SW480 (cell line): ENCODE measurements at places on chromosomes 11 and 22.

DNA sequence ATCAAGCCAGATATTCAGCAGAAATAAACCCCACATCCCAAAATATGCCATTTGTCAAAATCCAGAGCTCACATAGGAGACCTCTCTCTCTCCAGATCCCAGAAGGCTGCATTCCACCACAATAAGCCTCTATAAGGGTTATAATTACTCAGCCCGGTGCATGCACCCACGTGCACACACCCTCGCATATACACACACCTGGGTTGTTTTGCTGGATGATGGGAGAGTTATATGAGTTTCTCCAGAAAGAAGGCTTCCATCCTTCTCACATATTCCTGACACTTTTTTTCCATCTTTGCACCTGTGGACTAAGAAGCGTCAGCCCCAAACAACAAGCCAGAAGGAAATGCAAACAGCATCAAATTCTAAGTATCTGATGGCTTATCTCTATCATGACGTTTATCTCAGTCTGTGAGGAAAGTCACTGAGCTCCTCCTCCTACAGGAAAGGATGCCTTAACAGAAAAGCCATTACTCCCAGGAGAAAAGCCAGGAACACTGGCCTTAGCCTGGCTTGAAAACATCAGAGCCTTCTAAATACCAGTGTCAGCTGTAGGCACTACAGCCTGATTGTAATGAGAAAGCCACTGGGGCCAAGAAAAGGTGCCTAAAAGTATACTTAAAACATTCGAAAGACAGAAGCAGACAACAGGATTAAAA is 253.2 kb downstream of the LARGE1 start:
- no peak for DNase-seq

- DNase-seq = no peak
Measured at GRCh38 chr22:44099696-44100095, 75.6 kb downstream of the PARVB start.

DNA sequence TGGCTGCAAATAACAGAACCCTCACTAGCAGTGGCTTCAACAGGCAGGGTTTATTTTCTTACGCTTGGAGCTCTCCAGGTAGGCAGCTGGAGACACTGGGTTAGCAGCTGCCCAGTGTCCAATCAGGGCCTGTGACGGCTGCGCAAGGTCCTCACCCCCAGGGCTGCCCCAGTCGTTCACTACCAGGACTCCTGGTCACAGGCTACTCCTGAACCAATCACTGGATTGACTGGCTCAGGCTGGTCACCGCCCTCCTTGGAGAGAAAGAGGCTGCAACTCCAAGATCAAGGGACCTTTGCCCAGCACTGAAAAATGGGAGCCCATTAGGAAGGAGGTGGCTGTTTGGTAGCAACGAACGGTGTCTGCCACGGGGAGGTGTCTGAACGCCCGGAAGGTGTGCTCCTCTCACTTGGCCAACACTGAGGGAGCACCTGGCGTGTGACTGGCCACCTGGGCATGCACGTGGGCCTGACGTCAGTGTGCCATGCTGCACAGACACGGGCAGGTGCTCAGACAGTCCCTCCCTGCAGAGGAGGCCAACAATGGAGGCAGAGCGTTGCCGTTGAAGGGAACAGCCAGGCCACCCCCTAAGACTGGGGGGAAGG is 5.1 kb downstream of the ARSA start:
- peak; percentile 85 for DNase-seq

- DNase-seq = no peak
Measured at GRCh38 chr11:45432100-45432499, 146.0 kb upstream of the SYT13 start.

GRCh38 chr11:72735495-72736027 is 16.6 kb downstream of the ARAP1 start:
- peak; percentile 56 for DNase-seq

DNA sequence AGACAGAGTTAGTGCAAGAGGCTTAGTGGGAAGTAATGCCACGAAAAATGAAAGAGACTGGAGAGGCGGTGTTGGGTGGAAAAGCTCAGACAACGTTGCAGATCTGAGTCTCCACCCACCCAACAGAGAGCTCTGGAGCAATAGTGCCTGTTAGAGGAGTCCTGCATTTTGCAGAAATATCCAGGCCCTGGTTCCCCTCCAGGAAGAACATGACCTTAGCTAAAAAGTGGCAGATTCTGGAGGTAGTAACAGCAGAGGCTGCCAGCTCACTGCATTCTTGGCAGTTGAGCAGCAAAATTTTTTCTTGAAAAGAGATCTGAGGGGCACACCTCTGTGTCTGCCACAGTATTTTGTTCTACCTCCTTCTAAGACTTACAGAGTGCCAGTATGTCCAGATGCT is 27.7 kb upstream of the BIRC3 start:
- DNase-seq = no peak

- DNase-seq = peak; percentile 48
Measured at GRCh38 chr11:444396-445144, 2.8 kb upstream of the ANO9 start.

- DNase-seq = peak; percentile 4
Measured at GRCh38 chr11:91686700-91687099, 537.9 kb upstream of the FAT3 start.

- no peak for DNase-seq
Measured at GRCh38 chr11:115721296-115721995, 217.2 kb upstream of the CADM1 start.

DNA sequence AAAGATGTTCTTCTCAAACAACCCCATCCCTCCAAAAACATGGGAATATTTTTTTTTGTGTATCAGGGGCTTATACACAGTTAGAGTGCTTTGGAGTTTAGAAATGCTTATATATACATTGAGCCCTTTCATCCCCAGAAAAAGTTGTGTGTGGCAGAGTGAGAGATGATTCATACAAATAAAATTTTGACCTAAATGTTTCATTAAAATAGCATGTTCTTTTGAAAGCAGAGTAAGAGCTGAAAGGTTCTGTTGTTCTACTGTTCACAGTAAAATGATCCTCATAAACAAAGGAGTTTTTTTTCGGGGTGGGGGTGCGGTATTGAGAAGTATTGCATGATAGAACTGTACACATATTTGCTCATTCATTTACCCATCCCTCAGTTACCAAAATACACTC is 512.4 kb downstream of the DLG2 start:
- DNase-seq = peak; percentile 31

- no peak for DNase-seq
Measured at GRCh38 chr22:28413612-28414399, 265.8 kb downstream of the TTC28 start.

DNA sequence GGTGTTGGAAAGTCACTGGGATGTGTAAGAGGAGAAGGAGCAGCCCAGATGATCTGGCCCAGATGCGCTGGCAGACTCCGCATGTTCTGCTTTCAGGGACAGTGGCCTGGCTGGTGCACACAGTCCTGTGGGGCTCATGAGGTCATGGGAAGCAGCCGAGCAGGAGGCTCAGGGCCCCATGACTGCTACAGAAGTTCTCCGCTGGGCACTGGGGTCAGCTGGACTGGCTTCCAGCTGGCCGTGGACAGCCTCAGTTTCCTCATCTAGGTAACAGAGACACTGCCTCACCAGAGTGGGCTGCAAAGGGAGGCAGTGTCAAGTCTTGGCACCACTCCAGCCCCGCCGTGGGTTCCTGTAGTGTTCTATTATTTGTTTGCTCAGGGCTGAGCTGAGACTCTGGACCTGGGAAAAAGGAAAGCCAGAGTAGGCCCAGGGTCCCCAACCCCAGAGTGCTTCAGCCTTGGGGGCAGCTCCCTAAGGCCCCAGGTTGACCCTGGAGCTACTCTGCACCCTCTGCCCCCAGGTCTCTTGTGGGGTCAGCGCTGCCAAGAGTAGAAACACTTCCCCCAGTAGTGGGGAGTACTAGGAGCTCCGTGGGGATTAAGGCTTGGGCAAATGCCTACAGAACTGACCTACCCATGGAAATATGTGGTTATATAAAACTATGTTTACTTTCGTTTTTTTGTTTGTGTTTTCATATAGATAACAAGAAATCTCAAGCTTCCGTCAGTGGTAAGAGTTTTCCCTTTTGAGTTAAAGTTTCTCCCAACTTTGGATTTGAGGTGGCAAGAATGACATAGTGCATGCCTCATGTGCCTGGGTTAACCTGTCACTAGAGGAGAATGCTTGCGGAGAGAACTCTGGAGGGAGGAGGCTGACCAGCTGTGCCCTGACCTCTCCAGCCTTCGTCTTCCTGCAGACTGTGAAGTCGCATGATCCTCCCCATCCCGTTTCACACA is 45.3 kb downstream of the MED15 start:
- DNase-seq = no peak

DNA sequence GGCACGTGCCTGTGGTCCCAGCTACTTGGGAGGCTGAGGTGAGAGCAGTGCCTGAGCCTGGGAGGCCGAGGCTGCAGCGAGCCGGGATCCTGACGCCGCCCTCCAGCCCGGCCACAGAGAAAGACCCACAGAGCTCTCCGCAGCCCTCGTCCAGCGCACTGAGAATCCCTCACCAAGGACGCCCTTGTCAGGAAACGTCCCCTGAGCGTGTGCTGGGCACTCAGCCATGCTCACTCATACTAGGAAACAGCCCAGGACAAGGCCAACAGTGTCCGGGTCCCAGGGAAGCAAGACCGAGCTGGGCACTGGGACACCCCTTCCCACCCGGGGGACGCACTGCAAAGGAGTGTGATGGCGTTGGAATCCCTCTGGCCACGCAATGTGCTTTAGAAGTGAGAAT is 14.5 kb downstream of the DEAF1 start:
- DNase-seq = no peak

DNA sequence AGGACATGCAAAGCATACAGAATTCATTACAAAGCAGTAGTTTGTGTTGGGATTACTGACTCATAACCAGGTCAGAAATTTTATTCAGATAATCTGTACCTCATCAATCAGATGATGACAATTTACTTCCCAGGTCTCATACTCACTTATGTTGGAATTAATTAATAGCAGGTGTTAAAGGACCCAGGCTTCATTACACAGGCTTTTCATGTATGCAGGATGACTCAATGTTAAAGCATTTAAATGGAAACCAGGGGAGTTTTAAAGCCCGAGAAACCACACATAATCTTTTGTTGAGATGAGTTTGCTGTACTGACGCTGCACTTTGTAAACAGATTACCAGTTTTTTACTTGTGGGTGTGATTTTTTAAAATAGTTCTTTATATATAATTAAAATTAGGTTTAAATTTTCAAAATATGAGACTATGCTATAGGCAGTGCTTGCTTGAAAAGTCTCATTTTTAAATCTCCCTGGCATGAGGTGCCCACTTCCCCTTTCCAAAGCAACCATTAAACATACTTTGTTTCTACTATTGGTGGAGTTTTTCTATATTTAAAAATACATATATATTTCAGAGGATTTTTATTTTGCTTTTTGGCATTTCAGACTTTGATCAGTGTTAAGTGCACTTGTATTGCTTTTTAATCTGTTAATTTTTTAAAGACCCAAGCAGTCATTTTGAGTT is 41.0 kb downstream of the CEP57 start:
- DNase-seq = peak; percentile 88

DNA sequence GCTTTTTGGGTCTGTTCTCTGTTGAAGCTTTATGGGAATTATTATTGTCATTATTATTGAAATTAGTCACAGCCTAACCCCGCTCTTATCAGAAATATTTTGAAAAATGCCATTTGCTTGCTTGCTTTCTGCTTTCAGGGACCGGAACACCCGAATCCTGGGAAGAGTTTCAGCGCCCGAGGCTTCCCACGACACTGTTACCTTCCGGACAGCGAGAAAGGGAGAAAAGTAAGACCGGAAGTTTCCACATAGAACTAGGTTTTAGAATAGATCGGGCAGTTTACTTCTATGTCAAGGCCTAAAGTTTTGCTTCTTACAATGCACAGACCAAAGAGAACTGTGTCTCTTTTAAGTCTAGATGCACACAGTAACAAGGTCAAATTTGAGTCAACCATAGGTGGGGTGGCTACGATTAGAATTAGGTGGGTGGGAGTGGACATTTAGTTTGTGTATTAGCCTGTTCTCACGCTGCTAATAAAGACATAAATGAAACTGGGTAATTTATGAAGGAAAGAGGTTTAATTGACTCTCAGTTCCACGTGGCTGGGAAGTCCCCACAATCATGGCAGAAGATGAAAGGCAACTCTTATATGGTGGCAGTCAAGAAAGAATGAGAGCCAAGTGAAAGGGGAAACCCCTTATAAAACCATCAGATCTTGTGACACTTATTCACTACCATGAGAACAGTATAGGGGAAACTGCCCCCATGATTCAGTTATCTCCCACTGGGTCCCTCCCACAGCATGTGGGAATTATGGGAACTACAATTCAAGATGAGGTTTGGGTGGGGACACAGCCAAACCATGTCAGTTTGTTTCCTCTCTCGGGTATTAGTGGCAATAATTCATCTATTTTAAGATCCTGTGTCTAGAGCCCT is 12.9 kb downstream of the MPEG1 start:
- DNase-seq = no peak

DNA sequence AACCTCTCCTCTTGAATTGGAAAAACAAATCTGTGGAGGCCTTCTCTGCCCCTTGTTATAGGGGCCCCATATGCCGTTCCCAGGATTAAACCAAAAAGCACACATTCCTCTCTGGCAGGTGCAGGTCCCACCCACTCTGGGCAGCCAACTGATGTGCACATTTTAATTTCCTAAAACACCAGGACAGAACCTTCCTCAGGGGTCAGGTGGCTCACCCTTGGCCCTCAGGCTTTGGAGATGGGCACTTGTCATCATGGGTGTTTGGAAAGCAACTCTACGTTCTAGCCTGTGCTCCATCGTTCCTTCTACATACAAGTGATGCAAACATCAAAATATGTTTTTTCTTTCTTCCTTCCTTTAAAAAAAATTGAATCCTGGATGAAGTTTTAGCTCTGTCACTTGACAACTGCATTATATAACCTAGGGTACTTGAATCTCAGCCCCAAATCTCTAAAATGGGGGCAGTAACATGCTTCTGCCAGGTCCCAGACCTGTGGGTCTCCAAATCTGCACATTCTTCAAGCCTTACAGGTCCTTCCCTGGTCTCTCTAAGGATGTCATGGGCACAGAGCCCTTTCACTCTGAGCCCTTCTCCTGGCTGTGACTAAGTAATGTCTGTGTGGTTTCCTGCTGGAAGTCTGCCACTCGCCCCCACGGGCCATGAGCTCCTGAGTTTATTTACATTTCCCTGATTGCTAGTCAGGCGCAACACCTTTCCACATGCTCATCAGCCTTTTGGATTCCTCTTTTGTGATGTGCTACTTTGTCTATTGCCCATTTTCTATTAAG is 43.8 kb downstream of the KCNQ1OT1 start:
- DNase-seq = peak; percentile 9

GRCh38 chr11:46684367-46684766 is 16.1 kb downstream of the ARHGAP1 start:
- no peak for DNase-seq
